Amniotic epithelial cell (primary cell): ENCODE measurements at places on chromosomes 4 and X.

DNA sequence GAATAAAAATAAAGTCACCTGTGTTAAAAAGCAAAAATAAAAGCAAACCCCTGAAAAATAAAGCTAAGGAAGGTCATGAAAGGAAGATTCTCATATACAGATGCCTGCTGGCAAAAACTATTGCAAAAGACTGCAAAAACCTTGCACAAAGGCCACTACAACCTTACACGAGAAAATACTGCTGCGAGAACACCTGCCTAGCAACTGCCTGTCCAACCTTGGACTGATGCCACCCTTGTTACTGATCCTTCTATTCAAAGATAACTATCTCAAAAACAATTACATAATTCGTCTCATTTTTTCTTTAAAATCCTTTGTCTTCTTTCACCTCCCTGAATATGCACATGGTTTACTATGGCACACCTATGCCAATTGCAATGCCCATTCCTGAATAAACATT lies 49.6 kb downstream of the SLC2A9 start:
- DNase-seq: no peak

- no peak for DNase-seq
Measured at GRCh38 chr4:42724451-42724850, 67.5 kb upstream of the ATP8A1 start.

- DNase-seq: no peak
Measured at GRCh38 chr4:81522711-81523110, 51.0 kb upstream of the RASGEF1B start.

- DNase-seq: peak; percentile 83
Measured at GRCh38 chrX:31931225-31931624, 859.4 kb upstream of the FTHL17 start.

GRCh38 chr4:143616771-143617170 lies 83.7 kb downstream of the FREM3 start:
- DNase-seq: peak; percentile 11

DNA sequence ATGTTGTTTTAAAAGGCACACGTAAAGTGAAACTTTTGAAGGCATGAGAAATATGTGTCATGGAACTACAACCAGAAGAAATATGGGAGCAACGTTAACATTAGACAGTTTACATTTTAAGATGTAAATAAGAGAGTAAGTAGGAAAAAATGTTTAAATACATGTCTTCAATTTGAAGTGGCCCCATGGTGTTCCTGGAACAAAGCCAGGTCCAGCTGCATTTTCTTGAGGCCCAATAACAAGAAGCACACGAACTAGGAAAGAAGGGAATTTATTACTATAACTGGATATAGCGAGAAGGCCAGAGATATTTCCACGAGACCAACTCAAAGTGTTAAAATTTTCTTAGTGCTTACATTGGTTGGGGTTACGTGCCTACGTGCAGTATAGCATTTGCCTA lies 458.1 kb downstream of the KCTD8 start:
- no peak for DNase-seq

- DNase-seq: no peak
Measured at GRCh38 chrX:55452833-55453124, 852 bp downstream of the MAGEH1 start.

- DNase-seq: no peak
Measured at GRCh38 chr4:9835430-9835829, 54.0 kb downstream of the DRD5 start.

DNA sequence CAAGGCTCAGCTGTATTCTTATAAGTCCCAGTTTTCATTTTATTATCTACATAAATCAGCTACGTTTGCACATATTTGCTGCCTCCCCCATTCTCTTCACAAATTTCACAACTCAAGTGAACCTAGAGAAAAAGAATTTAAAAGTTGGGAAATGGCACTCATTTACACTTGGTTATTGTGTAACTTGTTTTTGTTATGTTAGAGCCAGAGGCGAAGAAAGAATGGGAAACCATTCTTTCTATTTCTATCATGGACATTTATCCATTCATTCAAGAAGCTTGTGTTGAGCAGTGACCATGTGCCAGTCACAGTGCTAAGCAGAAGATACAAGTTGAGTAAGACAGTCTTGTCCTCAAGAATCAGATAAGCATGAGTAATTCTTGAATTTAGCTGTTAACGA lies 13.5 kb downstream of the LIAS start:
- peak; percentile 90 for DNase-seq

- peak; percentile 90 for DNase-seq
Measured at GRCh38 chr4:150572704-150573504, 9.0 kb upstream of the MAB21L2 start.

GRCh38 chr4:92234393-92235176 lies 69.2 kb upstream of the GRID2 start:
- DNase-seq: peak; percentile 99

DNA sequence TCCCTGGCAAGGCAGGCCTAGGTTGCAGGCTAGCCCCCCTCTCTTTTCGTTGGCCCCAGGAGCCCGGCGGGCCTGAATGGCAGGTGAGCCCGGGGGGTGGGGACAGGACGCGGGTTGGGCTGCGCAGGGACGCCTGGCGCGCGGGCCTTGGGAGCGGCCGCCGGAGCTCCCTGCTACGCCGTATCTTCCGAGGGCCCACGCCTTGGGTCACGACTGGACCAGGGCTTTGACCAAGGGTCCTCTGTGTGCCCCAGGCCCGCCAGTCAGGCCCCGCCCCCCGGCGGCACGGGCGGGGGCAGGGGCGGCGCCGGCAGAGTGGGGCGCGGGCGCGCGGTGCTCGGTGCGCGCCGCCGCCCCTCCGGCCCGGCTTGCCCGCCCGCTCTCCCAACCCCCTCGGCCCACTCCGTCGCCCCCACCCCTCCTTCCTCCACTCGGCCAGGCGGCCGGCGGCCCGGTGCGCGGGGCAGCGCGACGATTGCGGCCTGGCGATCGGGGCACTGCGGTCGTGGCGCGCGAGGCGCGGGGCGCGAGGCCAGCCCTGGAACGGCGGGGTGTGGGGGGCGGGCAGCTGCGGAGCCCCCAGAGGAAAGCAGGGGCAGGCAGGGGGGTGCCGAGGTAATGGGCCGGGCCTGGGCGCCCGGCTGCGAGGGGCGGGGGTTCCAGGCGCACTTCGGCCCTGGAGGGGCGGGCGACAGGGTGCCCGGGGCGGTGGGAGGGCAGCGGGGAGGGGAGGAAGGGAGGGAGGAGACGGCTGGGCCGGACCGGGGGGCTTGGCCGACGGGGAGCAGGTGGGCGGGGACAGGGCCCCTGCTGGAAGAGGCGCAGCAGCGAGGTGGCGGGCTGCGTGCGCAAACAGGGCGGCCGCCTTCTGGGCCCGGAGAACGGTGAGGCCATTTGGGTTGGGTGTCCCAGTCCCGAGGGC lies at the start of gene PRRG3:
Gene PRRG3 (plus strand): TSS at position 798 of the 922 bp plus-strand sequence. CDS start 3,357 bp downstream, outside the sequence.
- DNase-seq: no peak

DNA sequence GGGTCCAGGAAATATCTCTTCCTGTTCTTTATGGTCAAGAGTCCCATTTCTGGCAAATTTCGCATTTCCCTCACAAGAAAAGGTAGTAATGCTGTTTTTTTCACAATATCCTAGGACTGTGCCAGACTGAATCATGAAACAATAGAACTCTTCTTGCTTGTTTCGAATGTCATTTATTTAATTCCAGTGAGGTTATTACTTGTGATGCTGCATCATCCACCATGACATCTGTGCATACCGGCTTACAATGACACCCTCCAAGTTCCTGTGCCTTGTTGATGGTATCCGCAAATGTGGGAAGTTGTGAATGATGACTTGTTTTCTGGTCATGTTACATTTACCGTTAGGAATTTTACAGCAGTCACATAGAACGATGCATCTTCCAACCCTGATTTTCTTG lies 42.9 kb upstream of the SPRY1 start:
- DNase-seq: no peak

GRCh38 chr4:23882976-23883531 lies 6.8 kb downstream of the PPARGC1A start:
- peak; percentile 11 for DNase-seq
